MG63 (cell line): ENCODE measurements at places on chromosomes 3 and 15. TPM values are rescaled to one million over a fixed set of nuclear protein-coding genes. Genes with fewer than 3 reads are reported as not detected.

DNA sequence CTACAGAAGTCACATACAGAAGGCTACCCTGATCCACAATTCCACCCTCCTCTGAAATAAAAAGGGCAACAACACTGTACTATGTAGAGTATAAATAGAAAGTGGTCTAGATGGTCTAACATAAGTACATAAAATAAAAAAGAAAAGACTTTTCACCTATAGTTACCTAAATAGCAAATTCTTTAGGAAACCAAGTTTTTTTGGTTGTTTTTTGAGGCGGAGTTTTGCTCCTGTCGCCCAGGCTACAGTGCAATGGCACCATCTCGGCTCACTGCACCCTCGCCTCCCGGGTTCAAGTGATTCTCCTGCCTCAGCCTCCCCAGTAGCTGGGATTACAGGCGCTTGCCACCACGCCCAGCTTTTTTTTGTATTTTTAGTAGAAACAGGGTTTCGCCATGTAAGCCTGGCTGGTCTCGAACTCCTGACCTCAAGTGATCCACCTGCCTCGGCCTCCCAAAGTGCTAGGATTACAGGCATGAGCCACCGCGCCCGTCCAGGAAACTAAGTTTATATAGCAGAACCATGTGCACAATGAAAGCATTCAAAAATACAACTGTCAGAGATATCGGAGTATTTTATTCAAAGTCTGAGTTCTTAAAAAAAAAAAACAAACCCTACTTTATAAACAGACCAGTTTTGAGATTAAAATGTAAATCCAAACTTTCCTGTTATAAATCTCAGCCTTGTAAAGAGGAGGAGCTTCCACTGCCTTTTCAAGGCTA, 1.7 kb downstream of the SIN3A start:
- DNase-seq, result no peak

DNA sequence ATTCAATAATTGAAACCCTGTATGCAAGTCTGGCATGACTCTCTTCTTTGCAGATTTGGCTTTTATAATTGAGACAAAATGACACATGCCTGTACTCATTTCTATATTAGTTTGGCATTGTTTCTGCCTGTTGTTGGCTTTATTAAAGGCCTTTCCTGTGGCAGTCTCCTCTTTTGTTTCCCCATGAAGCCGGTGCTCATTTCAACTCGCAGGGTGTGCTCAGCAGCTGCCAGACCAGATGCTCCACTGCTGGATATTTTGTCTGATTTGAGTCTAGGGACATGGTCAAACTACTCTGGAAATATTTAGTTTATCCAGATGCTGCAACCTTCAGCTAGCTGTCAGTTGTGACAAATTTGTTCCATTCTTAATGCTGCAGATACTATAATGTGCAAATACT, 445.3 kb downstream of the NAALADL2 start:
- no peak for DNase-seq

DNA sequence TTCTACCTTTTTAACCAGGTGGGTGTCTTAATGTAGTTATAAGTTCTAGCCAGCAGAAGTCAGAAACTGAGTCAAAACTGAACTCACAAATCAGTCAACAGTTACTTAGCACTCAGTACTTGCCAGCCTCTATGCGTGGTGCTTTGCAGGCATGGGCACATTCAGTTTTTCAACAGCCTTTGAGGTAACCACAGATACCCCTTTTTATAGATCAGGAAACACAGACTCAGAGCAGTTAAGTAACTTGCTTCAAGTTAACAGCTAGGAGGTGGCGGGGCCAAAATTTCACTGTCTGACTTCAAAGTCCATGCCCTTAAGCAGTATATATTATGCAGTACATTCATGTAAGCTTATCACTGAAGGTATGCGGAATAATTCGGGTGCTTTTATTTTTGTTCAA, 139.4 kb downstream of the FHIT start:
- no peak for DNase-seq

The KBTBD13 gene
- total RNA-seq, result not detected in 2 replicates

The SLITRK3 gene
- total RNA-seq, result not detected in 2 replicates

DNA sequence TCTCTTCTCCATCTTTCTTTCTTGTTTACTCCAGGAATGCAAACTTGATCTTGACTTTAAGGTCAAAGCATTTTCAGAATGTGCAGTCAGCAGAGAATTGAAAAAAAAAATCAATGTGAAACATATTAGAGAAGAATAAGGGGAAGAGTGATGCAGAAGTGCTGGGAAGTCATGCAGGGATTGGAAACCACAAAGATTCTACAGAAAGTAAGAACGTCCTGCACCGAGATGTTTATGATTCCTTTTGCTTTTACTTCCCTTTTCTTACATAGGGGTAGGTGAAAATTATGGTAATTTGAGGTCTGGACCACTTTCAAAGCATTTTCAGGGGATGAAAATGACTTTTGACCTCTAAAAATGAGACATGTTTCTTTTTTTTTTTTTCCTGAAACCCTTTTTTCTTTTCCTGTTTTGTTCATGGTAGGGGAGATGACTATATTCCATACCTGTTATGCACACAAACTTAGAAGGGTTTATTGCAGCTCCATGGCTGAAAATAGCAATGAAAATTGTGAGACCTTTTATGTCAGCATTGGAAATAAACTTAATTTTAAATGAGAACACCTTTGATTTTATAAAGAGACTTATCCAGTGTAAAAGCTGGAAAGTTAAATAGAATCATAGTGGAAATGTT, 623.5 kb upstream of the TBL1XR1 start:
- no peak for DNase-seq

The RBP2 gene
- not detected in 2 replicates for total RNA-seq

The CA12 gene
- total RNA-seq, result 4.7 and 4.8 TPM in 2 replicates

GRCh38 chr3:38717355-38718240, 68.1 kb upstream of the SCN5A start:
- DNase-seq, result no peak

GRCh38 chr15:32042269-32042972, 12.1 kb downstream of the CHRNA7 start:
- DNase-seq, result no peak
